Transverse colon (tissue), 4 donors: ENCODE measurements at places on chromosomes 2 and 18.

DNA sequence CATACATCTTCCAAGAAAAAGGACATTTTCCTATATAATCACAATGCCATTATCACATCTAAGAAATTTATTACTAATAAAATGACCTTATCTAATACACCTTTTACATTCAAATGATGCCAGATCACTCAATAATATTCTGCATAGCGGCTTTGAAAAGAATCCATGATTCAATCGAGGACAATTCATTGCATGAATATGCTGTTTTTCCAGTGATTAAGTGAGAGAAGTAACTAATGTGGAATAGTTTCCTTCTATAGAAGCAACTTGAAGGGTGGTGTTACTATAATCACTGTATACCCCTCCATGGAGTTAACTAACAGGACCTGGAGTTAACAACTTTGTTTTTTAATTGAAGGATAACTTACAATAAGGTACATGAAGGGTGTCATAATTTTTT is 9.1 kb downstream of the PLEK start:
- no peak for DNase-seq

GRCh38 chr2:23505984-23506380 is 121.0 kb downstream of the KLHL29 start:
- no peak for DNase-seq

DNA sequence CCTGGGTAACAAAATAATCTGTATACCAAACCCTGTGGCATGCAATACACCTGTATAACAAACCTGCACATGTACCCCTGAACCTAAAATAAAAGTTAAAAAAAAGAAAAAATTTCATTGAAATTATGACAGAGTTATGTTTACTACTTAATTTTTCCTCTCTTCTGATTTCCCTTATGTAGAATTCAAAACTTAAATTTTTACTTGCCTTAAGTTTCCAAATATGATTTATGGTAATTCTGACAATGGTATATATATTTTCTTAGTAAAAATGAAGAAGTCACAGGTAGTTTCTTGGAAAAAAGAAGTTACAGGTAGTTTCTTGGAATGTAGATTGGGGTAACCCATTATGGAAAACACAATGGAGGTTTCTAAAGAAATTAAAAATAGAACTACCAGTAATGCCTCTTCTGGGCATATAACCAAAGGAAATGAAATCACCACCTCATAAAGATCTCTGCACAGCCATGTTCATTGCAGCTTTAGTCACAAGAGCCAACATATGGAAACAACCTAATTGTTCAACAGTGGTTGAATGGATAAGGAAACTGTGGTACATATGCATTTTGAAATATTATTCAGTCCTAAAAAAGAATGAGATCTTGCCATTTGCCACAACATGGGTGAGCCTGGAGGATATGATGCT is 164.9 kb downstream of the BABAM2 start:
- no peak for DNase-seq

DNA sequence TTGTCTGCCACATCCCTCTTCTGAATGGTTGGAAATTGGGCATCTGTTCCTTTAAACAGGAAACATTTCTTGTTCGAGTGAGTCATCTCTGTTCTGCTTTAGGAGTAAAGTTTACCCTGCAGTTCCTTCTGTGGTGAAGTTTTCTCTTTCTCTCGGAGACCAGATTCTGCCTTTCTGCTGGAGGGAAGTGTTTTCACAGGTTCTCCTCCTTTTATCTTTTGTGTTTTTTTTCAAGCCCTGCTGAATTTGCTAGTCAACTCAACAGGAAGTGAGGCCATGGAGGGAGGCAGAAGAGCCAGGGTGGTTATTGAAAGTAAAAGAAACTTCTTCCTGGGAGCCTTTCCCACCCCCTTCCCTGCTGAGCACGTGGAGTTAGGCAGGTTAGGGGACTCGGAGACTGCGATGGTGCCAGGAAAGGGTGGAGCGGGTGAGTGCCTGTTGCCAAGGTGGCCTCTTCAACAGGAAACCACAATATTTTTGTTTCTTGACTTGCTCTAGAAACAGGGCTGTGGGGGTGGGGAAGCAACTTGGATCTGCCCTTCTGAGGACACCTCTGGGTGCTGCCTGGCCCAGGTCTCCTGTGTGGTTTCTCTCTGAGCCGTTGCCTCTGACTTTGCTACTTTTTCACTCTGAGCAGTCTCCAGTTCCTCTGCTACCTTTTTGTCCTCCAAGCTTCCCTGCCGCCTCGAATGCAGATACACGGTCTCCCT is 2.2 kb upstream of the CASP8 start:
- DNase-seq = peak; percentile 92

DNA sequence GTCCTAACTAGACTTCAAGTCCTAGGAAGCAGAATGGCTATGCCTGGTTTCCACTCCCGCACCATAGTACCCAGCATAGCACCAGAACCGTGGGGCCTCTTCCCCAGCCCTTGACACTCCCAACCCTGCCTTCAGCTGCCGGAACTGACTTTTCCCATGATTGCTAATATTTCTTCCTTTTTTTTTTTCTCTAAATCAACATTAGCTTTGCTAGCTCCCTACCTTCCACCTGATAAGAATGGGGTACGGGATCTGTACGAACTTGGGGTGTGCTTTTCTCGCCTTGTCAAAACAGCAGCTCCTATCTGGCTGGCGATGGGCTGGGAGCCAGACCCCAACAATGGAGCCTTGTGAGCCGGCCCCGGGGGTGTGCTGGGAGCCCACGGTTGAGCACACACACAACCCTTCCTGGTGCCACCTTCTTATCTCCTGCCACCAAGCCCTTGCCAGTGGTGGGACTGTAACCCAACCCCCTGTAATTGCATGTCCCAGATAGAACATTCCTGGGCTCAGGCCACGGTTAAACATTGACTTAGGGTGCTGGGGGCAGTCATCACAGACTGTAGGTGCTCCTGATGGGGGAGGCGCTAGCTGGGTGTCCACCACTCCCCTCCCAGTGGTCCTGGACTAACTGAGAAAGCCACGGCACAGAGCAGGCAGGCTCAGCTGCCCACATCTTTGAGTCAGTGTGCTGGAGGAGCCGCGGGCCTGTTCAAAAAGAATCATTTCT is 213.0 kb upstream of the HAAO start:
- peak; percentile 85 for DNase-seq

DNA sequence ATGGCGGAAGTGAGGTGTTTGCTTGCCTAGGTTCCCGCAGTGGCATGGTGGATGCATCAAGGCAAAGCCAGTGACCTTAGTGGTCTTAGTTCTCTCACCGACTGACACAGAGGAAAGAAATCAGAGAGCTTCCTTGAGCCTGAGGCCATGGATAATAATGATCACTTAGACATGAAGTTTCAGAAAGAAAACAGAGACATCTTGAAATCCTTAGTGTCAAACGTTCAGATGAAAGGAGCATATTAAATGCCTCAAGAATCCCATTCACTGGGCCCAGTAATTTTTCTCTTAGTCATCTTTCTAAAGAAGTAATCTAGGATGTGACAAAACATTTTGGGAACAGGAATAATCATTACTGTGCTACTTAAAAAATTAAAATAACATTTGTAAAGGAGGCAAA is 35.2 kb downstream of the COPS8 start:
- no peak for DNase-seq

DNA sequence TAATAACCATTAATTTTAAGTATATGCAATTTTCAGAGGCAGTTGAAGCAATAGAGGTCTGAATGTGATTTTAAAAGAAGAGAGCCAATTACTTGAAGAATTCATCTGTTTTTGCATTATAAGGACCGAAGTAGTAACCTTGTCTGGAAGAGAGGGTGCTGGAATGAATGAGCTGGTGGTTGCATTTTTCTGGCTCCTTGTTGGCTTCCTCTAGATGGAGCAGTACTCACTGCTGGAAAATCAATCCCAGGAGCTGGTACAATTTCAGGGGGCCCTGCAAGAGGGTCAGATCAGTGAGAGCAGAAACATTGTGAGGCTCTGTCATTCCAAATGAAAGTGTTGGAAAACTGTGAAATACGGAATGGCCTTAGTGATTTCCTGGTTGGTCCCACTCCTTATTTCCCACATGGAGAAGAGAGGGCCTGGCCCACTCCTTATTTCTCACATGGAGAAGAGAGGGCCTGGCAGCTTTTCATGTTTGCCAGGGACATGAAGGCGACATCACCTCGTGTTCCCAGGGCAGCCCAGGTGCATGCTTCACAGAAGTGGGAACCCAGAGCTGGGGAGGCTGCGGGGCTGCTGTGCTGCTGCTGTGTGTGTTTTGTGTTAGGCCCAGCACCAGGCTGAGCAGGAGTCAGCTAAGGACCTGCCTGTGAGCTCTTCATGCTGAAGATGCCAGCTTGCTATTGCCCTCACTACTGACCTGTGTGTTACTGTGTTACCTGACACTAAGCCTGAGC is 197.4 kb downstream of the SNTG2 start:
- DNase-seq = no peak

DNA sequence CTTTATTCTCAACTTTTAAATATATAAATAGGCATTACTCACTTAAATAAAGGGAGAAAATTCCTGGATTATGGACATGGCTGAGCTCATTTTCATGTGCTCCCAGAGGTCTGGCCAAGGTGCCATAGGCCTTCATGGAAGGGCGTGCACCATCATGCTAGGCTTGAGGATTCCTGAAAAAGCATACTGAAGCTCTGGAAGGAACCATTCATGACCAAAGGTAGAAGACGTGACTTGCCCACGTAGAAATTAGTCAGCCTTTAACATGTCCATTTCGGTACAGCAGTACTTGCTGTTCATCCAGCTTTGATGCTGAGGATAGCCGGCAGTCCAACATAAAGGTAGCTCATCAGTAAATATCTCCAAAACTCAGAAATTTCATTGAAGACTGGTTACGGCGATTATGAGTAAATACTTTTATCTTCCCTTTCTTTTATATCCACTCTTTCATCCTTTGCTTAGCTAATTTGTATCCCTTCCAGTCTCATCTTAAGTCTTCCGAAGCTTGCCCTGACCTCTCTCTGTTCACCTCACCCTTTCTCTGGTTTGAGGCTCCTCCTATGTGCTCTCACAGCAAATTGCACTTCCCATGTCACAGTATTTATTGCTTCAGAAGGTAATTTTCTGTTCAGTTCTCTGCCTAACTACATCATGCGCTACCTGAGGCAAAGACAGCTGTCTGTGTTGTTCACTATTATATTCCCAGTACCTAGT is 32.3 kb upstream of the ASNSD1 start:
- DNase-seq = no peak
